Osteocyte (in vitro differentiated cells): ENCODE measurements at places on chromosomes 3 and 15. TPM values are rescaled to one million over a fixed set of nuclear protein-coding genes. Genes with fewer than 3 reads are reported as not detected.

SOX14 gene
- total RNA-seq, result not detected in 2 replicates

DNA sequence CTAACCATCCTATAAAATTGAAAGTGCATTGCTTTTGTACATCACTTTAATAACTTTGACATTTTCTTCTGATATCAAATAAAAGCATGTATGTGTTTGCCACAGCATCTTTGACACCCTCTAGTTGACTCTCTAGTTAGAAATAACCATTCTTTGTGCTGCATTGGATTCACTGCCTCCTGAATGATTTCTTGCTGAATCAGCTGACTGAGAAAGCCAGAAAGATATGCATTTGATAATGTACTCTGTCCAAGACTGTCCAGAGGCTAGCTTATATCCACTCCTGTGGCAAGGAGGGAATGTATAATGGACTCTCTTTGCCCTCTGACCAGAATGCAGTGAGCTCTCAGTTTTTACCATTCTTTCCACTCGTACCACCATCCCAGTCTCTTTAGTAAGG is 6.2 kb downstream of the RAB11A start:
- no peak overlapping the region for H3K27ac ChIP-seq
- peaks cover 26% of the 10 kb centered on the region for H3K36me3 ChIP-seq
- no peak overlapping the region for H3K4me3 ChIP-seq
- H3K27me3 ChIP-seq, result no peaks in the 10 kb centered on the region

- H3K36me3 ChIP-seq, result no peaks in the 10 kb centered on the region
- H3K27ac ChIP-seq, result no peak overlapping the region
- H3K27me3 ChIP-seq, result no peaks in the 10 kb centered on the region
- DNase-seq, result no peak
- peaks cover 31% of the 10 kb centered on the region for H3K4me1 ChIP-seq
- no peak overlapping the region for H3K4me3 ChIP-seq
These were observed 23.7 kb downstream of the PPP2R3A start for GRCh38 chr3:135989242-135989641.

GRCh38 chr3:140276703-140277102 is 341.7 kb downstream of the CLSTN2 start:
- no peak overlapping the region for H3K4me3 ChIP-seq
- H3K4me1 ChIP-seq, result no peaks in the 10 kb centered on the region
- no peak for DNase-seq
- H3K27me3 ChIP-seq, result no peaks in the 10 kb centered on the region

- no peaks in the 10 kb centered on the region for H3K27me3 ChIP-seq
- peaks cover 15% of the 10 kb centered on the region for H3K4me1 ChIP-seq
- H3K4me3 ChIP-seq, result no peak overlapping the region
- DNase-seq, result no peak
- no peak overlapping the region for H3K27ac ChIP-seq
These were observed 1135.7 kb downstream of the IGSF11 start for GRCh38 chr3:117898722-117899522.

DNA sequence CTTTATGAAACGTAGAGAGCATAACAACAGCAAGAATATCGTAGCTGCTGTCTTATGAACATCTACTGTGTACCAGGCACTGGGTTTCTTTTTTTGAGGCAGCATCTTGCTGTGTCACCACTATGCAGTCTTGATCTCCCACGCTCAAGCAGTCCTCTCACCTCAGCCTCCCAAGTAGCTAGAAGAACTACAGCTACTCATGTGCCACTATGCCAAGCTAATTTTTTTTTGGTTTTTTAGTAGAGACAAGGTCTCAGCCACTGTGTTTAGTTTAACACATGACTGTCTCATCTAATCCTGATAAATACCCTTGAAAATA is 129.9 kb downstream of the VGLL4 start:
- H3K36me3 ChIP-seq, result no peaks in the 10 kb centered on the region
- no peak overlapping the region for H3K4me3 ChIP-seq
- H3K27me3 ChIP-seq, result no peaks in the 10 kb centered on the region

GRCh38 chr3:10242182-10243065 is 5.8 kb upstream of the TATDN2 start:
- no peak overlapping the region for H3K4me3 ChIP-seq
- no peak for DNase-seq
- H3K4me1 ChIP-seq, result peaks cover under 1% of the 10 kb centered on the region
- peaks cover 8% of the 10 kb centered on the region for H3K36me3 ChIP-seq
- no peak overlapping the region for H3K27ac ChIP-seq

GRCh38 chr3:106332884-106333283 is 464.1 kb upstream of the CBLB start:
- H3K27ac ChIP-seq, result no peak overlapping the region
- no peak overlapping the region for H3K4me3 ChIP-seq
- DNase-seq, result no peak
- no peaks in the 10 kb centered on the region for H3K27me3 ChIP-seq
- peaks cover 23% of the 10 kb centered on the region for H3K4me1 ChIP-seq

- peaks cover 13% of the 10 kb centered on the region for H3K27me3 ChIP-seq
- H3K36me3 ChIP-seq, result no peaks in the 10 kb centered on the region
- no peaks in the 10 kb centered on the region for H3K4me1 ChIP-seq
These were observed 2.0 kb upstream of the TRAT1 start for GRCh38 chr3:108820586-108820985.

- no peaks in the 10 kb centered on the region for H3K27me3 ChIP-seq
- H3K36me3 ChIP-seq, result peaks cover 16% of the 10 kb centered on the region
- H3K27ac ChIP-seq, result no peak overlapping the region
- DNase-seq, result no peak
These were observed 215.1 kb downstream of the ITPR1 start for GRCh38 chr3:4708230-4708629.

DNA sequence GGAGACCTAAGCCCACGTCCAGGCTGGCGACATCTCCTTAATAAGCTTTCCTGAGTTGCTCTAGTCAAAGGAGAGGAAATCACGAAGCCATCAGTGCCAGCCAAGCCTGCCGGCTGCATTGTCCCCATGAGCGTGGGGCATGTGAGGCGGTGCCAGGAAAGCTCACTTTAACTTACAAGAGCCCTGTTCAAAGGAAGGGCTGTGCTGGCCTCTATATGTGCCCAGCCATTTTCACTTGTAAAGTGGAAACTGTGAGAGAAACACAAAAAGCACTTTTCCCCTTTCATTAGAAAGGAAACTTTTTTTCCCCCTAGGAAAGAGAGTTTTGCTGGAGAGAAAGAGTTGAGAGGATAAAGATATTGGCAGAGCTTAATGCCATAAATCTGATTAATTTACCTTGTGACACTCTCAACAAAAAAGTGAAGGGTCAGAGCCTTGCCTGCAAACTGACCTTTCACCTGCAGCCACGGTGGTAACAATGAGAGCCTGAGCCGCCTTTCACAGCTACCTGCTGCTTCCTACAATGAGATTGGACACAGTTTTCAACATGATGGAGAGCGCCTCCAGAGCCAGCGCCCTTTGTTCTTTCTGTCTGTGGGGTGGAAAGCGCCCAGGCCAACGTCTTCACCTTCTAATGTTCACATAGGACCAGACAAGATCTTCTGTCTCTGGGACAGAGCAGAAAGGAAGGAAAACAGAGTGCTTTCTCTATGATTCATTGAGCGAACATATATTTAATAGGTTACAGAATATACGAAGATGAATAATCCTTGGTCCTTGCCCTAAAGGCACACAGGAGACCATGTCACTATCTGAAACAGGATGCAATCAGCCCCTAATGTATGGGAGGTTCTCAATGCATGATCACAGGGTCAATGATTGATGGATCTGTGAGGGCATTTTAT is 233.1 kb upstream of the HES1 start:
- H3K4me3 ChIP-seq, result no peak overlapping the region
- no peak overlapping the region for H3K27ac ChIP-seq
- no peak for DNase-seq
- peaks cover 62% of the 10 kb centered on the region for H3K27me3 ChIP-seq
- peaks cover under 1% of the 10 kb centered on the region for H3K4me1 ChIP-seq

ANKRD63 gene
- 0.30 and 0.42 TPM in 2 replicates for total RNA-seq

DNA sequence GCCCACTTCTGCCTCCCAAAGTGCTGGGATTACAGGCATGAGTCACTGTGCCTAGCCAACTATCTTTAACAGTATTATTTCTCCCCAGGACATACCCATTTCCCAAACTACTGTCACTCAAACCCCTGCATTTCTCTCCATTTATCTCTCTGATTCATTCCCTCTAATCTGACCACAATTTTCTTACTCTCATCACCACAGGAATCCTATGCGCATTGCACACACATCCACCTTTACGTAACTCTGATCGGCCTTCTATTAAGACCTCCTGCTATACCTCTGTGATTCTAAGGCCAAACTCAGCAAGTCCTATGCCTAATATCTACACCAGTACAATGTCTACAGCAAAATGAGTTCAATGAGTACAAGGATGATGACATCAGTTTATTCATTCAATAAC is 235.0 kb downstream of the ULK4 start:
- H3K27ac ChIP-seq, result no peak overlapping the region
- no peaks in the 10 kb centered on the region for H3K27me3 ChIP-seq
- DNase-seq, result no peak
- no peaks in the 10 kb centered on the region for H3K4me1 ChIP-seq
- peaks cover 6% of the 10 kb centered on the region for H3K36me3 ChIP-seq

DNA sequence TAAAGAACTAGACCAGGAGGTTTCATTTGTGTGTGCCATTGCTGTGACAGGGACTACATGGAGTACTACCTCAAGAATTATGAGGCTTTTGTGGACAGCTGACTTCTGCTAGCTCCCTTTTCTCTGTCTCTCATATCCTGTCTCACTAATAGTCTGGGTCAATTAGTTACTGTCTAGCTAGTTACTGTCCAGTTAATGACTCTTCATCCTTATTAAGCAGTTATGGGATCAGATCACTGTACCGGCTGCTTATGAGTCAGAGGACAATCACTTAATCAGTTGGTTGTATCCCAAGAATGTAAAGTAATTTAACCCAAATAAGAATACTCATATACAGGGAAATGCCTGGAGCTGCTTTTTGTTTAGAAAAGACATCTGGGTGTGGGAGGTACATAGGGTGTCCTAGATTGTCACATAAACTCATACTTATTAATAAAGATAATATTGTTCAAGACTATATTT is 158.0 kb downstream of the CDIN1 start:
- H3K27ac ChIP-seq, result no peak overlapping the region
- no peak for DNase-seq
- H3K4me3 ChIP-seq, result no peak overlapping the region
- H3K36me3 ChIP-seq, result peaks cover 4% of the 10 kb centered on the region

DNA sequence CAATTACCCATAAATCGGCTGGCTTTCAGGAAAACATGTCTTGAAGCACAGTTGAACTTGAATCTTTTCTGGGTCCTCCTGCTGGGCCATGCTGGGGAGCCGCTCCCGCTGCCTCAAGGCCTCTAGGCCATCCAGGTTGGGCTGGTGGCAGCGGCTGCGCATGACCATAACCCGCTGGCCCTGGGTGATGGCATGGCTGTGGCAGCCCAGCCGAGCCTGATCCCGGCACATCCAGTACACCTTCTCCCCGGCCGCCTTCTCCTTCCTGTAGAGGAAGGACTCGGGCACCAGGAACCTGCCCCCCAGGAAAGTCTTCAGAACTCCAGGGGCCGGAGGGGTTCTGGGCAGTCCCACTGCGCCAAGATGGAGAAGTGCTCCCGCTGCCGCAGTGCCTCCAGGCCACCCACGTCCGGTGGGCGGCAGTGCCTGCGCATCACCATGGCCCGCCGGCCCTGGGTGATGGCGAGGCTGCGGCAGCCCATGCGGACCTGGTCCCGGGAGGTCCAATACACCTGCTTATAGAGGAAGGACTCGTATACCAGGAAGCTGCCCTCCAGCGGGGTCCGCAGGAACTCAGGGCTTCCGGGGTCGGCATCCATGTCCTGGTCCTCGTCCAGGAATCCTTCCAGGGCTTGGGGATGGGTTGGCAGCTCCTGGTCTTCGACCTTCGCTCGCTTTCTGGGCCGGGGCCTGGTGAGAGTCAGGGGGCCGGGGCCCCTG is 84.3 kb upstream of the FXR1 start:
- no peak overlapping the region for H3K4me3 ChIP-seq
- H3K36me3 ChIP-seq, result no peaks in the 10 kb centered on the region
- H3K4me1 ChIP-seq, result no peaks in the 10 kb centered on the region
- H3K27me3 ChIP-seq, result no peaks in the 10 kb centered on the region

DNA sequence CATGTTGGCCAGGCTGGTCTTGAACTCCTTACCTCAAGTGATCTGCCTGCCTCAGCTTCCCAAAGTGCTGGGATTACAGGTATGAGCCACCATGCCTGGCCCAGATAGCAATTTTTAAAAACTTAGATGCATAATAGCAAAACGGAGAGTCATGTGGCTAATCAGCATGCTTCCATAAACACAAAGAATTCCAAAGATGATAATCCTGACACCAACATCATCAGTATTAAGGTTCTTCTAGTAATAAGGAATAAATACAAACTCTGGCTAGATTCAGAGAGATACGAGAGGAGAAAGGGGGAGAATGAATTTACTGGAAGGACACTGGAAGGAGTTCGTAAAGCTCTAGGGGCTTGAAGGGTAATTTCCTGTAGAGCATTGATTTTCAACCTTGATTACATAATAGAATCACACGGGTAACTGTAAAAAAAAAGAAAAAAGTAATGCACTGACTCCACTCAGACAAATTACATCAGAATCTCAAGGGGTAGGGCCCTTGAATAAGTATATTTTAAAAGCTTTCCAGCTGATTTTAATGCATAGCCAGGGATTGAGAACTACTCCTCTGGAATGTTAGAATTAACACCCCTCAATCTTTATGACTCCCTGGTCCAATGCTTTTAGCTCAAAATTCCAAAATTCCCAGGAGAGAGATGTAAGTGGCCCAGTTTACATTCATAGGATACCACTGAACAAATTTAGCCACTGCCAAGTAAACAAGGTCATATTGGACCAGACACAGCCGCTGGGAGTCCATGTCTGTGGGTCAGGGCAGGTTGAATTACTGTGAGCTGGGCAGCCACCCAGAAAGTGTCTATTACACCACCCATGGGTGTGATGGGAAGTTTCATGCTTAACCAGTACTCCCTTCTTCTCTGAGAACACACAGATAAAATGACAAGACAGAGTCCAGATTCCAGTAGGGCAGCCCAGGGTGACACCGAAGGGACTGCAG is 243.9 kb downstream of the TBL1XR1 start:
- DNase-seq, result no peak
- no peak overlapping the region for H3K4me3 ChIP-seq
- no peaks in the 10 kb centered on the region for H3K36me3 ChIP-seq
- peaks cover 45% of the 10 kb centered on the region for H3K4me1 ChIP-seq

ISG20 gene
- total RNA-seq, result 8.4 and 10.2 TPM in 2 replicates

PLCH1 gene
- not detected in 2 replicates for total RNA-seq

DNA sequence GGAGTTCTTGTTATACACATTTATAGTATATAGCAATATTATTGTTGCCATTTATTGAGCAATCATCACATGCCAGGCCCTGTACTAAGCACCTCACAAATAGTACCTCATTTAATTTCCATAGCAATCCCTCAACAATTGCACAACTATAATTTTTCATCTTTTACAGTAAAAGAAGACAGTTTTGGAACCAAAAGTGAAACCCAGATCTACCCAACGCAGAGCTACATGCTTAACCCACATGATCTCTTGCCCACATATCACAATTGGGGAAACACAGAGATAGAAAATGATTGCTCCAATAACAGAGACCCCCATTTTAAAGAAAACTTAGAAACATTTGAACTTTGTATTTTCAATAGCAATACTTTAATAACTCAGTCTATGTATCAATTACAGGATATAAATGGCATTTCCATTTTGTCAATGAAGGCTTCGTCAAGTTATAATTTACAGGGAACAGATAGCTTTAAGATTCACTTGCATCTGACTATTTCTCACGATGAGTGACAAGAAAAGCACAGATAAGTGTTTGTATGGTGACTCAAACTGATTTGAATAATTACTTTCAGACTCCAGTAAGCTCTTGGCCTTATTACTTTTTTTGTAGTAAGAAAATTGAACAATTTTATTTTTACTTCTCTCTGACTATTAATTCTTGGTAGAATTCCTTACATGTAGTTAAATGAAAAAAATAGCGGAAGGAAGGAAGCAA is 38.7 kb upstream of the CCDC50 start:
- no peaks in the 10 kb centered on the region for H3K27me3 ChIP-seq
- H3K36me3 ChIP-seq, result no peaks in the 10 kb centered on the region
- H3K27ac ChIP-seq, result peak overlapping the region; percentile 82
- H3K4me1 ChIP-seq, result peaks cover 17% of the 10 kb centered on the region
- H3K4me3 ChIP-seq, result peak overlapping the region; percentile 56
